ENCODE measurements at places on chromosomes 5 and 9.

- DNase-seq = no peak
Observed at GRCh38 chr5:114327474-114327873, 34.4 kb upstream of the KCNN2 start.

DNA sequence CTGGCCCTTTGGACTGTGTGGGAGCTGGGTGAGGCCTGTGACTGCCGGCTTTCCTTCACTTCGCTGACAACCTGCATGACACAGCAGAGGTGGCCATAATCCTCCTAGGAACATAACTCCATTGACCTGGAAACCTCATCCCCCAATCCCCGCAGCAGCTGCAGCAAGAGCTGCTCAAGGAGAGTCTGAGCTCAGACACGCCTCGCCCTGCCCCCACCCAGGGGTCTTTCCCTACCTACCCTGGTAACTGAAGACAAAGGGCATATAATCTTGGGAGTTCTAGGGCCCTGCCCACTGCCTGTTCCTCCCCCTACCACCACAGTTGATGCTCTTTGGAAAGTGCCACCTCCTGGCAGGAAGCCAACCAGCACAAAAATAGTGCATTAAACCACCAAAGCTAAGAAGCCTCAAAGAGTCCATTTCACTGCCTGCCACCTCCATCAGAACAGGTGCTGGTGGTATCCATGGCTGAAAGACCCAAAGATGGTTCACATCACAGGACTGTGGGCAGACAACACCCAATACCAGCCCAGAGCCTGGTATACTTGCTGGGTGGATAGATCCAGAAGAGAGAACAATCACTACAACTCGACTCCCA lies 18.4 kb downstream of the TRIM36 start:
- DNase-seq = no peak

GRCh38 chr5:123671042-123671441 lies 159.1 kb downstream of the CSNK1G3 start:
- DNase-seq = no peak

GRCh38 chr5:35185518-35185917 lies 44.8 kb downstream of the PRLR start:
- DNase-seq = no peak

DNA sequence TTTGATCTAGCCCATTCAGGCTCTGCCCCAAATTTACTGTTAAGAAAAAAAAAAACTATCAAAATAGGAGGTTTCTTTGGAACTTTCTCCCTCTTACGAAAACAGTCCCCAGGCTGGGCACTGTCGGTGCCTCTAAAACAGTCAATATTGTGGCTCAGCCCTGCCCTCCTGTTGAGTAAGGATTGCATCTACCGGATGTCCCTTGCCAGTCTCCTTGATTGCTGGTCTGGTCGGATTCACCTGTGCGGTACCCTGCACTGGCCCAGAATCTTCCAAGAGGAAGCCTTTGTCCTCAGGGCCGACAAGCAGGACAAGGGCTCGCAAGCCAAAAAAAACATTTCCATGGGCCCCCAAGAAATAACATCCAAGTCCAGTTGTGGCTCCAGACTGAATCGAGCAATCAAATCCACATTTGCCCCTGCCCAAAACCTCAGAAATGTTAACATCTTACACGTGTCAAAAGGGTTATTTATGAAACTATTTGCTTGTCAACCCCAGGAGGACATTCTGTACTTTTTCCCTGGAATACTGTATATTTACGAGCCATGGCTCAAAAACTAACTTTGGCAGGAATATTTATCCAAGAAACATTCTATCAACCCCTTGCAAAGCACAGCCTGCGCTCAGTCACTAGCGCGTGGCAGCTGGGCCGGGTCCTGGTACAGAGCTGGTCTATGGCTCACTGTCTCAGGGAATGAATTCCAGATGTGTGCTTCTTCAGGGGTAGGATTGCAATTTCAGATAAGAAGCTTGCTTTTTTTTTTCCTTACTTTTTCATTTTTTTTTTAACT lies 129.2 kb upstream of the ADRA1B start:
- no peak for DNase-seq

- DNase-seq = no peak
Observed at GRCh38 chr5:99019812-99020697, 91.2 kb upstream of the CHD1 start.

- peak; percentile 47 for DNase-seq
Observed at GRCh38 chr9:121992571-121993212, 100.4 kb downstream of the TTLL11 start.

All from CD4-positive, alpha-beta T cell treated with Interleukin-15 for 1 hour (primary cell).